Testis (tissue), 5 donors: ENCODE measurements at places on chromosomes 13 and 19. TPM values are rescaled to one million over a fixed set of nuclear protein-coding genes. Genes with fewer than 3 reads are reported as not detected.

Gene HSD17B14
- 8.8 TPM for polyA plus RNA-seq

Gene ZNF283
- polyA plus RNA-seq = 2.9 TPM

Gene LRRC63
- 7.0 TPM for polyA plus RNA-seq

Gene PNMA8A
- polyA plus RNA-seq = 48.1 TPM

Gene NLRP9
- polyA plus RNA-seq = 0.11 TPM

Gene ENOX1
- polyA plus RNA-seq = 14.2 TPM

Gene FAM124A
- 3.4 TPM for polyA plus RNA-seq

Gene CFAP97D2
- polyA plus RNA-seq = 2.7 TPM

Gene APOC4
- polyA plus RNA-seq = not detected

Gene CRB3
- polyA plus RNA-seq = 2.3 TPM

Gene ATP4A
- polyA plus RNA-seq = 1.1 TPM
